Tibial artery (tissue), 4 donors: ENCODE measurements at places on chromosomes 12 and 14.

DNA sequence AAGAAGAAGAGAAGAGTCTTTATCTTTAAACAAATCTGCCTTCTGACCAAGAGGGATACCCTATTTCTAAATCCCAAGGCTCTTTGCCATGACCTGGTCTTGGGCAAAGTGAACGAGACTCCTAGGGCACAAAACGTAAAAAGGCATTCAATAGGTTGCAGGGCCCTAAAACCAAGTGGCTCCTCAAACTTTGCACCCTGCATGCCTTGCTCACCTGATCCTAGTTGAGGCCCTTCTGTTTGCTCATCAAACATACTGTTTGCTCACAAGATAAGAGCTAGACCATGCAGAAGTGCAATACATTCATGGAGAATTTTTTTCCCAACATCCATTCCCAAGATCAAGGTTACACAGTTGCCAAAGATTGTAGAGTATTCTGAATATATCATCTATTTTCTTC, 7.9 kb upstream of the PRH1 start:
- H3K4me3 ChIP-seq = no peak overlapping the region
- no peak for DNase-seq
- H3K36me3 ChIP-seq = no peaks in the 10 kb centered on the region

DNA sequence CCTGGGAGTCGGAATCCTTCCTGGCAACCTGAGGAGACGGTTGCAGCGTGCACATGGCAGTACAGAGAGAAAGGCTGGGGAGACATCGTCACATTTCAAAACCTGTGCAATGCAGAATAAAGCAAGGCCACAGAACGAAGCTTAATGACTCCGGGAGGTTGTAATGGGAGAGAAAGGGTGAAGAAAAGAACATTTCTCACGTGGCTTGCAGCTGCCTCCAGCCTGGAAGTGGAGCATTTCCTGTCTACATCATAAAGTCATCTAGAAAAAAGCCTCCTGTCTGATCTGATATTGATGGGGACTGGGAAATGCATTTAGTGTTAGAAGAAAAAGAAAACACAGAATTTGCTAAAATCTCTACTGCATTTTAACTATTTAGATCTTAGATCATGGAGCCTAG, 209.3 kb downstream of the TMEM132C start:
- no peaks in the 10 kb centered on the region for H3K4me1 ChIP-seq
- DNase-seq = no peak
- H3K36me3 ChIP-seq = no peaks in the 10 kb centered on the region
- no peaks in the 10 kb centered on the region for H3K27me3 ChIP-seq

DNA sequence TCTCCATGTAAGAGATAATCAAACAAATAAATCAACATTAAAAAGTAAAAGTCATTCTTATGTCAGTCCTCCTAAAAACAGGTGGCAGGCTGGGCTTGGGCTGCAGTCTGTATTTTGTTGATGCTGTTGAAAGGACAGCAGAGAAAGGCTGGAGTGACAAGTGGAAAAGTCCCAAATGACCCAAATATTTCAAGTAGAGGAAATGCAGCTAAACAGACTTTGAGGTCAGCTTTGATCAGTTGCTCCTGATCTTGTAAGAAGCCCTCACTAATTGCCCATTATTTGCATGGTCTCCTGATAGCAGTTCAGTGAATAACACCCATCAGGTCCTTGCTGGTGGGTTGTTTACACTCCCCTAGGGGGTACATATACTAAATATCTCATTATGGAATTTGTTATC, 24.9 kb downstream of the TBX3 start:
- H3K36me3 ChIP-seq = no peaks in the 10 kb centered on the region
- H3K27me3 ChIP-seq = peaks cover 42% of the 10 kb centered on the region
- H3K4me1 ChIP-seq = no peaks in the 10 kb centered on the region
- H3K4me3 ChIP-seq = no peak overlapping the region

DNA sequence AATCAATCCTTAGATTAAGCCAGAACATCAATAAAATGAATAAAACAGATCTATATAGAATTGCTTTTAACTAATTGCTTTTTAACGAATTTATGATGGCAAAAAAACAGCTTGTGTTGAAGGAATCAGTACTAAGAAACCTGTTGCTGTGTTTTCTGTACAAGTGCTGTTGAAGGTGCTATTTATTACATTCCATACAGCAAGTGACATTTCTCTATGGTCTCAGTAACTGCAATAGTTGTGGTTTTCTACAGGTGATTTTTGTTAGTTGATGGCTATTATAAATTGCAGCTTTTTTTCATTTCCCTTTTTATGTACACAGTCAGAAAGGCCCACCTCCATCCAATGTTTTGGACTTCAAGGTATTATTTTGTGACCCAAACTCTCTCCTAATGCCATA, 56.6 kb downstream of the SLC2A13 start:
- DNase-seq = no peak
- H3K4me3 ChIP-seq = no peak overlapping the region
- no peaks in the 10 kb centered on the region for H3K27me3 ChIP-seq

- H3K27me3 ChIP-seq = no peaks in the 10 kb centered on the region
- no peaks in the 10 kb centered on the region for H3K4me1 ChIP-seq
- H3K4me3 ChIP-seq = no peak overlapping the region
- no peaks in the 10 kb centered on the region for H3K36me3 ChIP-seq
- no peak overlapping the region for H3K27ac ChIP-seq
- DNase-seq = no peak
These were observed 21.4 kb downstream of the SOCS2 start for GRCh38 chr12:93593843-93594242.
